Activated T-cell treated with anti-CD3 and anti-CD28 coated beads for 48 hours (primary cell): ENCODE measurements at places on chromosomes 1 and 21.

GRCh38 chr1:183764981-183765380, 39.9 kb upstream of the RGL1 start:
- no peak for DNase-seq

DNA sequence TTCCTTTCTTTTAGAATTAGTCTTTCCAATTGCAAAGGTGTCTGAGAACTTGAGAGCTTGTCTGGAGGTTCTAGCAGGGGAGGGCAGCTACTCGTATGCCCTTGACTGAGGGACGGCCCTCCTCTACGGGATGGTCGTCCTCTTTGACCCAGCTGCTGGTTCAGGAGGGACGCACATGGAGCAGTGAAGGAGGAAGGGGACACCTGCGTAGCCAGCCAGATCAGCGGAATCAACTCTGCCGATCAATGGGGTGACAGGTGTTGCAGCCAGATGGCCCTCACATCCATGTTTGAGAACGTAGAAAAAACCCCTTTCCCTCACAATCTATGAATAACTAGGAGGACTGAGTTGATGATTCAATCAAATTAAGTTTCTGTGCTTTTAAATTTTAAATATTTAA, 15.7 kb upstream of the A3GALT2 start:
- DNase-seq = no peak

- no peak for DNase-seq
These were observed 2.1 kb downstream of the SASS6 start for GRCh38 chr1:100130552-100131077.

DNA sequence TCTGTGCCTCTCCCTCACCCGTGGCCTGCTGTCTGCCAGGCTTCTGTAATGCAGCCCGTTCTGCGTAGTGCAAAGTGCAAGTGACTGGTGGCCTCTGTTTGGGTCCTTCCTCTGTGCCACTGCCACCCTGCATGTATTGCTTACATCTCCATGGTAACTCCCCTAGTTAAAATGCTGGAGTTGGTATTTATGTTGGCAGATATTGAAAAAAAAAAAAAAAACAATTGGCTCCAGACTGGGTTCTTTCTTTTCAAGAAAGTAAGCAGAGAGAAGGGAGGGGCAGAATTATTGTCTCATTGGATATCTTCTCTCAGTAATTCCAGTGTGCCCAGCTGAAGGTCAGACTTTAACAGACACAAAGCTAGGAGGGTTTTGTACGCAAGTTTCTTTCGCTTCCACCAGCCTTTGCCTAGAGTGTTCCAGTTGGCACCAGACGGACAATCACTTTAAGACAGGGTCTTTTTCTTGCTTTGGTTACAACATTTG, 242.3 kb downstream of the PBX1 start:
- no peak for DNase-seq

DNA sequence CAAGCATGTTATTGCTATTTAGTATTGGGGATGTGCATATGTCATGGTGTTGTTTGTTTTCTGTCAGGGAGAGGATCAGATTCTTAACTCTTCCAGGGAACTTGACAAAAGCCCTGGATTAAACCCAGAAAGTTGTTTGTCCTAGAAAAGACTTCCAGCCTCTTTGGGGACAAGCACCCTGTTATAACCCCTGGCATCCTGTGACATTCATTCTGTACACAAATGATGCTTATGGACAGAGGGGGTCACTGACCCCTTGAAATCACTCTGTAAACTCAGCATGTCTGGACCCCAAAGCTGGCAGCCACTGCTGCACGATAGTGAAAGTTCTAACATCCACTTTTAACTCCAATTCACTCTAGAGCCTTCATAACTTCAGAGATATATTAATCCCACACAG, 81.2 kb downstream of the PROX1 start:
- no peak for DNase-seq

DNA sequence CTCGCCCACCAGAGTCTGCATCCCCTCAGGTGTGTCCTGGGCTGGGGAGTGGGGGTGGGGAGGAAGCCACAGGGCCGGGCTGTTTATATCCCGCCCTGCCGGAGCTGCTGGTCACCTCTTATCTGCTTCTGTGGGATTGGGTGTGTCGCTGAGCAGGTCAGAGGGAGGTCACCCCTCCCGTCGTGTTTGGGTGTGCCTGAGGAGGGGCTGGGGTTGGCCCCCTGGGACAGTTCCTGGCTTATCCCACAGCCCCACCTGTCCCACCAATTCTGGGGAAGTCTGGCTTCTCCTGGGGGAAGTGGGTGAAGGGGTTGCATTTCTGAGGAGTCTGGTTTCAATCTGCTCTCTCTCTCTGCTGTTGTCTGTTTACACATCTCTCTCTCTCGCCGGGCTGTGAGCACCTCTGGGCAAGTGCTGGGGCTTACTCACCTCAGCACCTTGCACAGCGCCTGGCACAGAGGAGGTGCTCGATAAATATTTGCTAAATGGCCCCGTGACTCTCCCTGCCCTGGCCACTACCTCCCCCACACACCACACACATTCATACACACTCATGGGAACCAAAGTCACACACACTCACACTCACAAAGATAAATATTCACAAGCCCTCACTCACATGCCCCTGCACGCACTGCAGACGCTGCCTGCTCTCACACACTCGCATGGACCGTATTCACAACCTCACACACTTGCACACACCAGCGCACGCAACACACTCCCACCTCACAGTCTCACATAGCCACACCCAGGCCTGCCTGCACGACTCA, 8.3 kb downstream of the ELF3 start:
- DNase-seq = no peak

DNA sequence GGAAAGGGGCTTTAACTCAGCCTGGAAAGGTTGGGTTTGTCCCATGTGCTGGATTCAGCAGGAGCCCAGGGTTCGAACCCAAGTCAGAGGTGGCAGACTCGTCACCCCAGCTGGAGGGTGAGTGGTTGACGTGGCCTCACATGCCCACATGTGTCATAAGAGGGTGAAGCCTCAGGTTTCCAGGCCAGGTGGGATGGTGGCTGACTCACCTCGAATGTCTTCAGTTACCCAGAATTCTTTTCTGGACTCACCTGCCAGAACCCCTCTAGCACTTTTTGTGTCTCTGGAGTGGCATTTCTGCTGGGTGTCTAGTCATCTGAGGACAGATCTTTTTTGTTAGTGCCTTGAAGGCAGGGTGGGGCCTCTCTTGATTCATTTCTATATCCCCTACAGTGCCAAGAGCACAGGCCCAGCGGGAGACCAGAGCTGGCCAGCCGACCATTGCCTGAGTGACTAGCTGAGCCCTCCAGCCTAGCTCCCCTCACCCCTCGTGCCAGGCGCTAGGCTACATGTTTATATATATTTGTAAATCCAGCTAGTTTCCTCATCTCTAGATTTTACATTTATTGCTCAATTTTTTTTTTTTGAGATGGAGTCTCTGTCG, 28.1 kb downstream of the IL6R start:
- peak; percentile 41 for DNase-seq

DNA sequence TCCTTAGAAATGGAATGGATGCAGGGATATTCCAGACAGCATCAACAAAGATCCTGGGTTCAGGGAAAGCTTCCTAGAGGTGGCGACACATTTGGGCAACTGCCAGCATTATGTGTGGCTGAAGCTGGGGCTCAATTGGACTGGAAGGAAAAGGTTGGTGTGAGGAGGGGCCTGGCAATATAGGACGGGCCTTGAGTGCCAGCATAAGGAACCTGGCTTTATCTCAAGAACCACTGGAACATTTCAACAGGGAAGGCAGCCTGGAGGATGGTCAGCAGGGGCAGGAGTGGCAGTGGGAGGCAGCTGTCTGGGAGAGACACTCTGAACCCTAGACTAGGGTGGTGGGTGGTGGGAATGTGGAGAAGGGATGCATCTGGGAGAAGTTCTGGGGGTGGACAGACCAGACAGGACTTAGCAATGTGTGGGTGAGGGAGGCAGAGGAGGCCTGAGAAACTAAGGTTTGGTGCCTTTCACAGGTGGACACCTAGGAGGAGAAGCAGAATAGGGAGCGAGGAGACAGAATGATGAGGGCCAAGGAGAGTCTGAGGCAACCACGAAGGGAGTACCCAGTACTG, 3.5 kb downstream of the SH3BGRL3 start:
- no peak for DNase-seq

DNA sequence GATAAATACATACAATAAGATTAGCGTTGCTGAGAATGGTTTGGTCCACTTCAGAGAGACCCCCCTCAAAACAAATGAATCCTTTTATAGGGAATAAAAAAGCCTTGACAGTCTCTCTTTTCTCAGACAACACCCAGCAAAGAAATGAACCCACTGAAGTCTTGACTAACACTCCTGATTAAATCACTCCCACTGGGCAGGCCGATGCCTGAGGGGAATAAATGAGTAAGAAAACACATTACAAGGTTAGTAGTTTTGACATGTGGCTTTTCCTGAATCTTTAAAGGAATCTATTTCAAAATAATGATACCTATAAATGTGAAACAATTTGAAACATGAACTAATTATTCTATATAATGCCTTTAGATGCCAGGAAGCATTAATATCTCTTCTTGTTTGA, 146.9 kb upstream of the POGK start:
- DNase-seq = no peak

DNA sequence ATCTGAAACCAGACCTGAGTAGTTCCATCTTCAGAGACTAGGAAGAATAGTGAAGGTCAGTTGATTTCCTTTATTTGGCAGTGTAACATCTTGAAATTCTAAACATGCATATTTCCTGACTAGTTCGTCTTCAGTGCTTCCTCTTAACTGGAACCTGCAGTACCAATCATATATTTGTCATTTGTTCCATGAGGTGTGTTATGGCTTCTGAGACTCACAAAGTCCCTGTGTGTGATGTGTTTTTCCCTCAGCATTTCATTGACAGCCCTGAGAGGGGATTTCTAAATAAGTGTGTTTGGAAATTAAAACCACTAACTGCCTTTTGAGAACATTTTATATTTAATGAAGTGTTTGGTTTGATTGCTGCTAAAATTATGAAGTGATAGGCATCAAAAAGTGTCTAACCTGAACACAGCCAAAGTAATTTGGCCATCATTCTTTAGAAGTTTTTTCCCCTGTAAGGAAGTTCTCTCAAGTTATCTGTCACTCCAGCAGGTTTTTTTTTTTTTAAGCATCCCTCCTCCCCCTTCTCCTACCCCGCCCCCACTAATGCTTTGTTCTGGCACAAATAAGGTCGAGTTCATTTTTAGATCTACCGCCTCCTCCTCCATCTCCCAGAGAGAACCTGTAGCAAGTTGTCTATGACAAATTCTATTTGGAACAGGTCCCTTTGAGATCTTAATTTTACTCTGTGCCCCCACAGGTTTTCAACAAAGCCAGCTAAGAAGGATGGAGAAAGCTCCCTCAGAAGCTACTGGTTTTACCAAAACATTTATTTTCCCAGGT, 61.4 kb downstream of the TMEM200B start:
- DNase-seq = peak; percentile 6

- DNase-seq = no peak
These were observed 118.0 kb downstream of the CASZ1 start for GRCh38 chr1:10678402-10678801.

DNA sequence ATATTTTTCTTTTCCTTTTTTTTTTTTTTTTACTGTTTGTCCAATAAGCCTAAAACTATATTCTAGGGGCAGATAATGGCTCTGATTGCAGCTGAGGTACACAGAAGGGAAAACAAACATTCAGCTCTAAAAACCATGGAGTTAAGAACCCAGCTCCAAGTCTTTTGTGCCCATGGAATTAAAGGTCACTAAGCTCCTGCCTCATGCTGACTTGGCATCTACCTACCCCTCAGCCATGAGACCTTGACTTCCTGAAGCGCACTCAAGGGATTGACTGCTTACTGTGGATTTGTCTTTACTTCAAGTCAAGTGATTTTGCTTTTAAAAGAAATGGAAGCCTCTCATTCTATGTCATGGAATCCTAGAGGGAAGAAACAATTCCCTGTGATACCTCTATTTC, 192.3 kb downstream of the AMY1C start:
- no peak for DNase-seq

DNA sequence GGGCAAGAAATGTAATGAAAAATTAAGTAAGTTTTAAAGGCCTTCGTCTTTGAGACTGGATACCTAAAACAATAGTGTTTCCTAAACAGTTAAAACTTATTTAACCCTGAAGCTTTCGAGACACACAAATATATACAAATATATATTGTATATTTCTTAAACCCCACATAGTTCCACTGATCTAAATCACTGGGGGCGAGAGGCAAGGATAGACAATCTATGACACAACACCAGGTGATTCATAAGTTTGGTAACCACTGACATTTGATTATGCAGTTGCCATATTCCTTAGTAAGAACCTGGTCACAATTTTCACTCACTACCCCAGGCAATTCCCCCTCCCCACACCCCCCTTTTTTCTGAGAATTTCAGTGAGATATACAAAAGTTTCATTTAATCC, 55.3 kb upstream of the BOLA1 start:
- no peak for DNase-seq

- no peak for DNase-seq
These were observed 150.0 kb downstream of the CASZ1 start for GRCh38 chr1:10646347-10646861.

- DNase-seq = no peak
These were observed 29.6 kb downstream of the DEGS1 start for GRCh38 chr1:224212618-224213061.

- DNase-seq = no peak
These were observed 163.2 kb upstream of the NBPF11 start for GRCh38 chr1:148315071-148315811.

GRCh38 chr1:111955755-111956154, 33.7 kb downstream of the KCND3 start:
- no peak for DNase-seq

DNA sequence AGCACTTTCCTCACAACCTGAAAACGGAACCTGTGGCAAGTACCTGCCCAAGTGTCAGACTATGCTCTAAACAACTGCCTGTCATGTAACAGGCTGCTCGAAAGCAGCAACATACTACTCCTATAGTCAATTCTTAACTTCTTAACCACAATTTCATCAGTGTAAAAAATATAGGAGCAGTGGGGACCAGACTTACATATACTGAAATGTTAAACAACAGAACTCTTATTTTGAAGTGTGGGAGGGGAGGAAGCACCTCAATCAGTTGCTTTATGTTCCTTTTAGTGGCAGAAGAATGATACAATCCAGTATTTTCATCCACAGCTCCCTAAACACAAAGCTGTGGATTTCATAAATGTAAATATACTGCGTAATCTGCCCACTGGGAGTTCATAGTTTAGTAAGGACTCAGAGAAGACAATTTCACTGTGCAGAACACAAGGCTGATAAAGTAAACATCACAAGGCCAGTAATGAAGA, 44.2 kb downstream of the WLS start:
- DNase-seq = no peak

DNA sequence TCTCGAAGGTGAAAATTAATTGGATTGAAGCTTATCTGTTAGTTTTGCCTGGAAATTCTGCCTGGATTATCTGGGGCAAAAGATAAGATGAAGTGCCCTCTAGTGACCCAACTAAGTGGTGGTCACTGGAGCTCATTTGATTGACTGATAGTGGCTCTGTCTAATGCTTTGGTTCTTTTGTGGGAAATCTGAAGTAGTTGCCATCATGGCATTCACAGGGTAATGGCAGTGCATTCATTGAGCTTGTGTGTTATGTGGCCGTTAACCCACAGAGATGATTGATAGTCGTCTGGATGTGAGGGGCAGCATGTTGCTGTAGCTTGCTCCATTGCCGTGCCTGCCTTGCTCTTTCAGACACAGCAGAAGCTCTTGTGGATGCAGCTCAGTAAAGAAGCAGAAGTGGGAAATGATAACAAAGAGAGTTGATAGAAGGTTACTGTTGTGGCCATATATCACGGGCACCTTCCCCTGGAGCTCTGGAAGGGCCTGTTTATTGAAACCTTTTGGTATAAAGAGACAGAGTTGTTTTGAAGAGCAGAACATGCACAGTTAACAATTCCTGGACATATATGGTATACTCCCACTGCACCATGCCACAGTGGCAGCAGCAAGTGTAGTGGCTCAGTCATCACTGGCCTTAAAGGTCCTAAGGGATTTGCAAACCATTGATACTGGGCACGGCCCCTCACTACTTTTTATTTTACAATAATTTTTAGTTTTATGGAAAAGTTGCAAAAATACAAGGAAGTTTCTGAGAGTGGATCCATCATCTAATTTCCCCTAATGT, 42.0 kb downstream of the CXADR start:
- no peak for DNase-seq
